Choroid plexus epithelial cell (primary cell): ENCODE measurements at places on chromosomes 16 and 17.
A peak's percentile ranks its signal among the peaks of the same experiment; 100 is the strongest.

DNA sequence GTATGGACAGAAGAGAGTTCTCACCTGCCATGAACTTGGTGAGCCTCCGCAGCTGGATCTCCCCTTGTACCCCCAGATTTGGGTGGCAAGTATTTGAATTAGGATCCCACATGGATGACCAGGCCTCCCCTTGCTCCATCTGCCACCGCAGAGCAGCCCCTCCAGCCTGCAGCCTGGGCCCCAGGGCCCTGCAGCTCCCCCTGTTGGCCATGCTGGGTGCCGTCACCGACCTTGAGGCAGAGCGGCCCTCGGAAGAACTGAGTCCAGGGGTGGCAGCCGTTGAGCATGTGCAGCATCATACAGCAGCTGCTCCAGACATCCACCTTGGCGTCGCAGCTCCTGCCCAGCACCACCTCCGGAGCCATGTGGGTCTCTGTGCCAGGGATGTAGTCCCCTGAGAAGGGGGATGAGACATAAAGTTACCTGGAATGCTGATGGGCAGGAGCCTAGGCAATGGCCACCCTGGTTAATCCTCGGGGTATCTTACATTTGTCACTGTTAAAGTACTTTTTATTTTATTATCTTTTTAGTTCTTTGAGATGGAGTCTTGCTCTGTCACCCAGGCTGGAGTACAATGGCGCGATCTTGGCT is 9.0 kb upstream of the SPATA32 start:
- no peak for DNase-seq

DNA sequence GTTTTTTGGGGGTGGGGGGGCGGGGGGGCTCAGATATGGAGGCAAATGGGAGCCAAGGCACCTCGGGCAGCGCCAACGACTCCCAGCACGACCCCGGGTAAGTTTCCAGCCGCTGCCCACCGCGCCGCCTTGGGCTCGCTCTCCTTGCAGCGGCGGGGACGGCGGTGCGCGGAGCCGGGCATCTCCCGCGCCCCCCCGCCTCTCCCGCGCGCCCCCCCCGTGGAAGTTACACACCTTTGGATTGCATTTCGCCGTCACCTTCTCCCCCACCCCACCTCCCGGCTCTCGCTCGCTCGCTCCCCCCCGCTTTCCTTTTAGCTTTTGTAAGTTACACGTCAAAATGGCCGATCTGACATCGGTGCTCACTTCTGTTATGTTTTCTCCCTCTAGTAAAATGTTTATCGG is 387 bp downstream of the MSI2 start:
- peak; percentile 26 for DNase-seq

DNA sequence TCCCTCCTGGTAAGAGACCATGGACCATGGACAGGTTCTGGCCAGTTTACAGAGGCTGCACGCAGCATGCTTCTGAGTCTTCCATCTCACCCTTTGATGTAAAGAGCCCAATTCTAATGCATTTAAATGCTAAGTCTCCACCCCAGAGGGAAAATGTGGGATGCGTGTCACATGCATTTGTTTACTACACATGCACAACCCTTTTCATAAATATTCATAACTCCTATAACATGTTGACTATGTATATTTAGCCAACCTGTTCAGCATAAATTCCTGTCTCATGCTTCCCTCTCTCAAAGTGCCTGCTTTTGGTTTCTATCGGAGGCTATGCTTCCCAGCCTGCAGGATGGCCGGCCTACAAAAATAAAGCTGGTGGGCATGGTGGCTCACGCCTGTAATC is 260.3 kb downstream of the STX8 start:
- DNase-seq = no peak

GRCh38 chr17:35185849-35186248 is 8.3 kb downstream of the SLC35G3 start:
- DNase-seq = no peak

GRCh38 chr16:61581417-61582046 is 454.7 kb downstream of the CDH8 start:
- no peak for DNase-seq

GRCh38 chr17:19364699-19365498 is 2.4 kb upstream of the B9D1 start:
- DNase-seq = no peak

GRCh38 chr17:73359987-73360410 is 48.2 kb upstream of the CDC42EP4 start:
- no peak for DNase-seq

DNA sequence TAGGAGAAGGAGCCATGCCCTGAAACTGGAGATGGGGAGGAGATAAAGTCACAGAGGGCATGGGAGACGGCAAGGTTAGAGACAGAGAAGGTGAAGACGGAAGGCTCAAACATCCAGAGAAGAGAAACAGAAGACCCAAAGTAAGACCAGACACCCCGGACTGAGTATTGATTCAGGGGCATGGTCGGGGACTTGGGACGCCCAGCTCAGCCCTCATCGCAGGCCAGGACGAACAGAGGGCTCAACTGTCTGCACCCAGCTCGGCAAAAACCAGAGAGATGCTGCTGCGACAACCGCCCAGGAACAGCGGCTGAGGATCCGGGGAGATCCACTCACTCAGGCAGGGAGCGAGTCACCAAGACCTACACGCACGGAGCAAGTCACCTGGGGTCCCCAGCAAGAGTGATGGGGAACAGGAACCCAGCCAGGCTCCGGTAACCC is 999 bp downstream of the XYLT1 start:
- no peak for DNase-seq

DNA sequence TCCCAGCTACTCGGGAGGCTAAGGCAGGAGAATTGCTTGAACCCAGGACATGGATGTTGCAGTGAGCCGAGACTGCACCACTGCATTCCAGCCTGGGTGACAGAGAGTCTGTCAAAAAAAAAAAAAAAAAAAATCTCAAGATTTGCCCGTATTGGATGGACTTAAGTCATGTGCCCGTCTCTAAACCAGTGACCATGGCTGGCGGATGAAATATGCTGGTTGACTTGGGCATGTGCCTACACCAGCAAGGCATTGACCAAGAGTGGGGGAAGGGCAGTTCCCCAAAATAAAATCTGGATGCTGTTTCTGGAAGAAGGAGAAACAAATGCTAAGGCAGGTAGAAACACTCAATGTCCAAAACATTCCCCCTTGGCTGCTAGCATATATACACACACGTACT is 21.5 kb upstream of the COL1A1 start:
- DNase-seq = no peak

GRCh38 chr17:17060001-17060922 is 18.0 kb downstream of the MPRIP start:
- no peak for DNase-seq

- peak; percentile 82 for DNase-seq
Measured at GRCh38 chr17:6435968-6436367, 1.0 kb upstream of the AIPL1 start.

DNA sequence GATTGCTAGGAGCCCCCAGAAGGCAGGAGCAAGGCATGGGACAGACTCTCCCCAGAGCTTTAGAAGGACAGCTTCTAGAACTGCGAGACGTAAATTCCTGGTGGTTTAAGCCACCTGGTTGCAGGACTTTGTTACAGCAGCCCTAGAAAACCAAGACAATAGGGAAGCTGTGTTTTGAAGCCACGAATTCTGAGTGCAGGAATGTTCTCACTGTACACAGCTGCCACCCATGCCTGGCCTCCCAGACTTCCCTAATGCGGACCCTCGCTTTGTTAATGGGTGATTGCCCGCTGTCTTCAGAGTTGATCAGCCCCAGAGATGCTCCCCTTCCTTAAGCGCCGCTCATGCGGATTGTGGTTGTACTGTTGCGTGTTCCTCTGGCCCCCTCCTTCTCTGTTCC is 177.1 kb downstream of the MSI2 start:
- DNase-seq = no peak

- peak; percentile 2 for DNase-seq
Measured at GRCh38 chr17:10879190-10879836, 41.4 kb upstream of the PIRT start.

GRCh38 chr16:85245307-85246172 is 133.3 kb upstream of the CIBAR2 start:
- peak; percentile 84 for DNase-seq

- no peak for DNase-seq
Measured at GRCh38 chr17:27579304-27579703, 51.7 kb upstream of the LGALS9 start.

DNA sequence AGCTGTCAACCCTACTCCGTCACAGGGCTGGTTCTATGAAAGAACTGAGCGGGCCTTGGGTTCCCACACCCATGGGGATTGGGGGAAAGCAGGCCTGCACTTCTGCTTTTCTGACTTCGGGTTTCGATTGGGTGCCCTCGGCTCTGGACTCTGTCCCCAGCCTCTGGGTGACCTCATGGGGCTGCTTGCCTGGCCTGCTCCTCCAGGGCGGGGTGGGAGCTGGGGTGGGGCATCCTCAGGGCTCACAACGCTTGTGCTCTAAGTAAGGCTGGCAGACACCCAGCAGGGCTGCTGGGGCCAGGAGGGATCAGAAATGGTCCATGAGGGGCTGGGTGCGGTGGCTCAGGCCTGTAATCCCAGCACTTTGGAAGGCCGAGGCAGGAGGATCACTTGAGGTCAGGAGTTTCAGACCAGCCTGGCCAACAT is 19.2 kb downstream of the ARHGAP27 start:
- DNase-seq = no peak

DNA sequence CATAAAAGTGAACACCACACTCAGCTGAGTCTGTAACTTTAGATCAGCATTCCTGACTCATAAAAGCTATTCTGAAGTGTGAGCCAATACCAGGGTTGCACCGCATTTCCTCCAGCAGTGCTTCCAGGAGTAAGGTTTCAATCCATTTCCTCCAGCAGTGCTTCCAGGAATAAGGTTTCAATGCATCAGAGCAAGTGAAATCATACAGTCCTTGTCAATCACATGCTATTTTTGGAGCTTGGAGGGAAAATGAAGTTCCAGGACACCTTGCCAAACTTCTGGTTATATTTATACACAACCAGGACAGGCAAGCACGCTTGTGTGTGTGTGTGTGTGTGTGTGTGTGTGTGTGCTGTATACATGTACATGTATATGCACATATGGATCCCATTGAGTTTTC is 327.6 kb downstream of the GRIN2A start:
- DNase-seq = peak; percentile 19

DNA sequence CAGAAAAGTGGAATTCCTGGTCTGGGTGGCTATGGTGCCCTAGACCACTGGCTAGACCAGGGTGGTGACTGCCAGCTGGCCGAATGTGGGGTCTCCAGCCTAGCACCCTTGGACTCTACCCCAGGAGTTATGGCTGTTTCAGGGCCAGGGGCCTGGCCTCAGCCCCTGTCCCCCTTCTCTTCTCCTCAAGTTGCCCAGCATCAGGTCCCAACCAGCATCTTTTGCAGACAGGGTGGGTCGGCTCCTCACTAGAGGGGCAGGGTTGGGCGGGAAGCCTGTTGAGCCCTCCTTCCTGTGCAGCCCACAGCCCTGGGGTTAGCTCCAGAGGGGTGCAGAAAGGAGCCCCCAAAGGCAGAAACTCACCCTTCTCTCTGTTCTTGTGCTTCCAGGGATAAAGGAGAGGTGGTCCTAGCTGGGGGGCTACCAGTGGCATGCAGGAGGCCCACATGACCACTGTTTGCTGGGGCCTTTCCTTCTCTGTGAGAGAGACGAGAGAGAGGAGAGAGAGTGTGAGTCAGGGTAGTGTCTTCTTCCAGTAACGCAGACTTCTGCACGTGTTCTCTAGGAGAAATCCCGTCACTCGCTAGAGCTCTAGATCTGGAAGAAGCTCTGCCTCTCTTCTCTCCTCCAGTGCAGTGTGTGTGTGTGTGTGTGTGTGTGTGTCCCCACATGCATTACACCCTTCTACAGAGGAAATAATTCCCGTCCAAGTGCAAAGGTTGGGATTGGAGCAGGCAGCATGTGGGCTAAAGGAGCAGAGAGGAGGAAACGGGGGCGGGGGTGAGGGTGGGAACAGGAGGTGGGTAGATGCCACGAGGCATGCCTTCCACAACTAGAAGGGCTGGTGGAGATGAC is 209.4 kb downstream of the SEC14L1 start:
- peak; percentile 93 for DNase-seq

DNA sequence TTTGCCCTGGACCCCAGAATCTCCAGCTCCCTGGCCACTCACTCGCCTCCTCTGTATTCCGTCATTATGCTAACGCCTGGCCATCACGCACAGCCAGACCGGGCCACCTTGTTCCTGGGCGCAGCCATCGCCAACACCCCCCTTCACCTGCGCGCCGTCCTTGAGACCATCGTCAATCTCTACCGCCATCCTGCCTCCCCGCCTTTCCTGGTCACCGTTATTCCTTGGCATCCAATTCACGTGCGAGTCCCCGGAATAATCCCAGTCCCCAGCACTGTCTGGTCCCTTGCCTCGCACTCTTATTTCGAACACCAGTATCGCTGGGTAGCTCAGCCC is 541 bp downstream of the VKORC1 start:
- DNase-seq = no peak

DNA sequence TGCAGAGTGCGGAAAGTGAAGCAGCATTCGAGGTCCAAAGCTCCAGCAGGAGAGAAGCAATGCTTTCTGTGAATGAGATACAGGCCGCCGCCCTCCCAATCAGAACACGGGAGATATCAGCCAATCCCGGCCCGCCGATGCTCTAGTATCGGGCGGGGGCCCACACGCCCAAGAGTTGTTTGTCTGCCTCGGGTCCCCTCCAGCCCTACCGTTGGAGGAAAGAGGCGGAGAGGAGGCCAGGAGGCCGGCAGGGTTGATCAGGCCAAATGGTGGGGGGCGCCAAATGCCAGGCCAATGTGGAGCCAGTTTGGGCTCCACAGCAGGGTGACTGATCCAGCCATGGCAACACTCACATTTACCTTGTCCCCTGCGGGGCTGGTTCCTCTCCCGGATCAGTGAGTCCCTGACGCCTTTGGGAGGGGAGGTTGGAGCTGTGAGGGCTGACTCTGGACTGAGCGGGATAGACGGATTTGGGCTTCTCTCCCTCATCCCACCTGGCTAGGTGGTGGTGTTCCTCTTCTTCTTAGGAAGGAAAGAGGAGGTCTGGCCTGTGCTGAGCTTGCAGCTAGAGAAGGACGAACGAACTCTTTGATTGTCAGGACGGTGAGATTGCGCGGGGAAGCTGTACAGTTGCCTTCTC is 10.4 kb upstream of the CUEDC1 start:
- DNase-seq = no peak

DNA sequence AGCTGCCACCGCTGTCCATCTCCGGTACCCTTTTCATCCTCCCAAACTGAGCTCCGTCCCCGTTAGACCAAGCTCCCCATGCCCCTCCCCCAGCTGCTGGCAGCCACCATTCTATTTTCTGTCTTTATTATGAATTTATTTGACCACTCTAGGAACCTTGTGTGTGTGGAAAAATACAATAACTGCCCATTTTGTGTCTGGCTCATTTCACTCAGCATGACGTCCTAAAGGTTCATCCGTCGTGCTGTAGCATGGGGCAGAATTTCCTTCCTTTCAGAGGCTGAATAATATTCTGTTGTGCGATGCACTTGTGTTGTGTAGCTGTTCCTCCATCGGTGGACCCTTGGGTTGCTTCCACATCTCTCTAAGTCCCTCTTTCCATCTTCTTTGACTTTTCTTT is 263.1 kb downstream of the SEC14L1 start:
- no peak for DNase-seq
